ENCODE measurements at places on chromosomes 2 and 18.

DNA sequence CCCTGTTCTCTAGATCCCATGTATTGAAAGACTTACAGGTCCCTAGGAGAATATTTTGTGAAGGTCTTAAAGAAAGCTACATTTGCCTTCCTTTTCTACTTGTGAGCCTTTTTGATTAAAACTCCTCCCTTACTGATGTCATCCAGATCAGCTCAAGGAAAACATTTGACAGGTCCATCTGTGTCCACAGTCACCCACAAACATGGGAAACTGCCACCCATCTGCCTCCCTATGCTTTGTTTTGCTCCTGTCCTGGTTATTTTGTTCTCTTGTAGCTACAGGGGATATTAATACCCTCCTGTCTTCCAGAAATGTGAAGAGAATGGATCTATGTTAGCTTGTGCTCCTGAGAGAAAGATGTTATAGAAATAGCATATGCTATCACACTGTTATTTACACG, 203.6 kb upstream of the GALNT5 start:
- peak; percentile 26 for DNase-seq

GRCh38 chr2:203574824-203575223, 39.7 kb upstream of the RAPH1 start:
- DNase-seq, result peak; percentile 30

- DNase-seq, result no peak
Observed at GRCh38 chr18:47512726-47513435, 261.4 kb upstream of the SKOR2 start.

DNA sequence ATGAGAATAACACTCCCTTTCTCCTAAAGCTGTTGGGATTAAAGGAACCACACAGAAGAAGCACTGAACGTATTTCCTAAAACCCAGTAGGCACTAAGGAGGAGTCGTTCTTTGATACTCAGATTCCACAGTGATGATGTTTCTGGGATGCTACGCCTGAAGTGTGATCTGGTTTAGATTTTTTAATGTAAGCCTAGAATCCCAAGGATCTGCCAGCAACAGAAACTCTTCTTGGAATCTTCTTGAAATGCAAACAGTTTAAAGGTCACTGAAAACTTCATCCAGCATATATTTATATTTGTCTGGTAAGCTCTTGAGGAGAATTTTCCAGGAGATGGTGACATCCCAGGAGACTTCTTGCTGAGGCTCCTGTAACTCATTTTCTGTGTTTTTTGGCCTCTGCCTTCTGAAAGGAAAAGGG, 247.6 kb upstream of the TRIB2 start:
- no peak for DNase-seq

GRCh38 chr2:20304411-20304810, 46.2 kb downstream of the PUM2 start:
- peak; percentile 32 for DNase-seq

- no peak for DNase-seq
Observed at GRCh38 chr18:24197412-24197811, 58.5 kb downstream of the CABYR start.

DNA sequence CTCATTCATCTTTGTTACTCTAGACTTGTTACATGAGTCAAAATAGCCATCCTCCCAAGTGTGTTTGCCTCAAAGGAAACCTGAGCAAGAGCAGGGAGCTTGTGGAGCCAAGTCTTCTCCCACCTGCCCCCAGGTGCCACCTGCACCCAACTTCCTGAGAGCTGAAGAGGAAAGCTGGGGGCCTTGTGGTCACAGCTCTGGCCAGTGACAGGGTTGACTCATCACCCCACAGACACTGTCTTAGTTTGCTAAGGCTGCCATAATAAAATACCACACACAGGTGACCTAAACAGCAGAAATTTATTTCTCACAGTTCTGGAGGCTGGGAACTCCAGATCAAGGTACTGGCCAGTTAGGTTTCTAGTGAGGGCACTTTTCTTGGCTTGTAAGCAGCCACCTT, 99.6 kb downstream of the TPGS2 start:
- no peak for DNase-seq

DNA sequence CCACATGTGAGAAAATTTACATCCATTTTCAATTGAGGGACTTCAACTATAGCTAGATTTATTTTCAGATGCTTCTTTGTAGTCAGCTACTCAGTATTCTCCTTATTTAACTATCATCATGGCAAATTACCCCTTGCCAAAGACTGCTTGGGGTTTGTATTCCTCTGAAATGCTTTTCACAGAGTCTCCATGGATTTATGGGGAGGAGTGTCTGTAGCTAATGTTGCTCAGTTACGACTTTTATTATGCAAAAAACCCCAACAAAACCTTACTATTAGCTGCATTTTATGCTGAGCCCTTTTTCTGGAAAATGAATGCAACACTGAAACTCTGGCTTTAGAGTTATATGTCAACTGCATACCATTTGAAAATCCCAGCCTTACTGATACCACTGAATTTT, 78.6 kb downstream of the RFTN2 start:
- DNase-seq, result no peak

- no peak for DNase-seq
Observed at GRCh38 chr2:241105641-241106040, 3.6 kb upstream of the MTERF4 start.

DNA sequence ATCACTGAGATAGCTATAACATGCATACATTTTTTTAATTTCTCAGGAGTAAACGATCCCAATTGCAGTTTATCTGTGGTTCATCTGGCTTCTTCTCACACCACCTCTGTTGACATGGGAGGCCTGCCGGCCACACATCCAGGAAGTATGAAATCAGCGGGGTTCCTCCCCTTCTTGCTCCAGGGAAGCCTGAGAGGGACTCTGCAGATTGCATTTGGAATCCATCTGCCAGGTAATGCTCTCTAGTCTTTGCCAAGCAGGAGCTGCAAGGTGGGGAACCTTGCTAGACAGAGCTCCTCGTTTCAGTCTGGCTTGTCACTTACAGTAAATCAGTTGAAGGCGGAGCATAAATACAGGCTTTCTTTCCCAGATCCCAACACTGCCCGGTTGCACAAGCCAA, 49.9 kb downstream of the SOX11 start:
- no peak for DNase-seq

DNA sequence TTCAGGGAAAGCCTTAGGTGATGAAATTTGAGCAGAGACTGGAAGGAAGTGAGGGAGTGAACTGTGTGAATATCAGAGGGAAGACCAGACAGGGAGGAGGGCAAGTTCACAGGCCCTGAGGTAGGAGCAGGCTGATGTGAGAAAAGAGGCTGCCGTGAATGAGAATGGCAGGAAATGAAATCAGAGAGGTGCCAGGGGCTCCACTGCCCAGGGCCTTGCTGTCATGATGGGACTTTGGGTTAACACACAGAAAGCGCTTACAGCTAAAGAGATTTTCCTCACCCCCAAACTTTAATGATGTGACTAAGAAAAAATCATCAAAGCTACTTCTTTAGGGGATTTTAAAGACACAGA, 53.8 kb downstream of the MARCHF4 start:
- DNase-seq, result no peak

GRCh38 chr2:134865067-134865787, 26.8 kb downstream of the ACMSD start:
- DNase-seq, result no peak

GRCh38 chr2:118241128-118241527, 152.9 kb downstream of the INSIG2 start:
- no peak for DNase-seq

- DNase-seq, result no peak
Observed at GRCh38 chr2:12616456-12617156, 100.1 kb upstream of the TRIB2 start.

- DNase-seq, result no peak
Observed at GRCh38 chr2:45804987-45805755, 153.7 kb downstream of the PRKCE start.

DNA sequence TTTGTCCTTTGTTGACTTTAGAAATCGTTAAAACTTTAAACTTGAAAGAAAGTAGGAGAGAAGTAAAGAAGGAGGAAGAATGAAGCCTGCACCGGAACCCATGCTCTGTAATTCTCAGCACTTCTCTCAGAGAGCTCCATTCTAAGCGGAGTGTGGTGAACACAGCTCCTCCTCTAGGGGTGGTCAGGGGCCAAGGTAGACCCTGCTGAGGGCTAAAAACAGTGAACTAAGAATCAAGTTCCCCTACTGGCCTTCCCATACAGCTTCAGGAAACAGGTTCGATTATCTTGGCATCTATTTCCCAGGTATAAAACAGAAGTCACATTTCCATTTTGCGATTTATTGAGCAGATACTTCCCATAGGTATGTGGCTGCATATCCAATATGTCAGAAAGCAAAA, 92.7 kb upstream of the ASAP2 start:
- no peak for DNase-seq

DNA sequence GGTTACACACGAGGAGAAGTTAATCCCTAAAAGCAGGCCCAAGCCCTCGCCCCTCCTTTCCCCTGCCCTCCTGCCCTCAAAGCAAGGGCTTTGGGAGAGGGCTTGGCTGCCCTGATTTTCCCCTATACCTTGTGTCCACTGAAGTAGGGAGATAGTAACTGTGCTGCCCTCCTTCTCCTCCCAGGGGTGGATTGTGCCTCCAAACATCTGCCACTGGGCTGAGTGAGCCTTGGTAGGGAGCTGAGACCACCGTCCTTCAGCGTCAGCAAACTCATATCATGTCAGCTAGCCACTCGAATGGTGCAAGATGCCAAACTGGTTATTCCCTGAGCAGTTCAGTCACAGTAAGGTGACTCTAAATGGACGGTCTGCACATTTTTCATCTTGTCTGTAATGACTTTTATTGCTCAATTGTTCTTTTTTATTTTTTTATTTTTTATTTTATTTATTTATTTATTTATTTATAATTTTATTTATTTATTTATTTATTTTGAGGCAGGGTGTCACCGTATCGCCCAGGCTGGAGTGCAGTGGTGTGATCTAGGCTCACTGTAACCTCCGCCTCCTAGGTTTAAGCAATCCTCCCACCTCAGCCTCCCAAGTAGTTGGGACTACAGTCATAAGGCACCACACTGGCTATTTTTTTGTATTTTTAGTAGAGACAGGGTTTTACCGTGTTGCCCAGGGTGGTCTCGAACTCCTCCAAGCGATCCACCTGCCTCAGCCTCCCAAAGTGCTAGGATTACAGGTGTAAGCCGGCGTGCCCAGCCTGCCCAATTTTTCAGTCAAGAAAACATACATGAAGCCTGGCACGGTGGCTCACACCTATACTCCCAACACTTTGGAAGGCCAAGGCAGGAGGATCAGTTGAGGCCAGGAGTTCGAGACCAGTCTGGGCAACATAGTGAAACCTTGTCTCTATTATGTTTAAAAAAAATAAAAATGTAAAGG, 8.7 kb downstream of the PCBP1 start:
- no peak for DNase-seq

All from LHCN-M2 (cell line).